Stimulated activated CD8-positive, alpha-beta memory T cell treated with anti-CD3 and anti-CD28 coated beads, Interleukin-4, amount 100 ng/mL, for 1 hour (primary cell): ENCODE measurements at places on chromosomes 6 and 20.

- peak; percentile 99 for DNase-seq
Observed at GRCh38 chr20:23357767-23358562, 4.0 kb upstream of the GZF1 start.

DNA sequence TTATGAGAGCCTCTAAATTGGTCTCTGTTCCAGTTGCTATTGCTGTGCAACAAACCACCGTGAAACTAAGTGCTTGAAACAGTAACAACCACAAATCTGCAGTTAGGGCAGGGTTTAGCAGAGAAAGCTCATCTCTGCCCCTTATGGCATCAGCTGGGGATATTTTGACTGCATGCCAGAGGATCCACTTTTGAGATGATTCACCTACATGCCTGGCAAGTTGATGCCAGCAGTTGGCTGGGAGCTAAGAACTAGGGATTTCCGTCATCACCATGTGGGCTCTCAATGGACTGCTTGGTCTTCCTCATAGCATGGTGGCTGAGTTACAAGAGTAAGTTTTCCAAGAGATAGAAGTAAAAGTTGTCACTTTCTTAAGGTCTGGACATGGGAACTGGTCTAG lies 35.1 kb downstream of the PLCB4 start:
- no peak for DNase-seq

DNA sequence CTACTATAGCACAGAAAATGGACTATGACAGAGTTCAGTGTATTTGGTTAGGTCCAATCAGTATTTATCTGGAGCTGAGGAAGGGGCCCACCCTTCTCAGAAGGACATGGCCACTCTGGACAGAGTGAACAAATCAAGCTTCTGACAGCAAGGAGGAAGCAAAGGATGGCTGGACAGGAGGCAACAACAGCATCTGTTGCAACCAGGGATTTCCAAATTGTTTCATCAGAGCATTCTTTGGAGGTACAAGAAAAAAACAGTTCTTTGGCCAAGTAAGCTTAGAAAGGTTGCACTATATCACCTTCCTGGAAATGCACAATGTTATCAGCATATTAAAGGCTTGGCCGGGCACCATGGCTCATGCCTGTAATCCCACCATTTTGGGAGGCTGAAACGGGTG lies 118.7 kb upstream of the SLC22A16 start:
- DNase-seq: no peak

DNA sequence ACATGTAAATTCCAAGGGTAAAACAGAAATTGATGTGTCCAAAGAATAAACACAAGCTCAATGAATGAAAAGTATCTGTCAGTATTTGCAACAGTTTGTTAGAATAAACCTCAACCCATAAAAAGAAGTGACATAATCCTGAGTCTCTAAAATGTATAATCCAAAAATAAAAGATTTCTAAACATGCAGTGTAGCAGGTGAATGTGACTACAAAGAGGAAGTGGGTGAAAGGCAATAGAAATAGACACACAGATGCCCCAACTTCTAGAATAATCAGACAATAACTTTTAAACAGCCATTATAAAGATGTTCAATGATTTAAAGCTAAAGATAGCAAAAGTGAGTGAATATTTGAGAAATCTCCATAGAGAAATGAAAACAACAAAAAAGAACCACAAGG lies 1009.2 kb upstream of the GJE1 start:
- DNase-seq: no peak

DNA sequence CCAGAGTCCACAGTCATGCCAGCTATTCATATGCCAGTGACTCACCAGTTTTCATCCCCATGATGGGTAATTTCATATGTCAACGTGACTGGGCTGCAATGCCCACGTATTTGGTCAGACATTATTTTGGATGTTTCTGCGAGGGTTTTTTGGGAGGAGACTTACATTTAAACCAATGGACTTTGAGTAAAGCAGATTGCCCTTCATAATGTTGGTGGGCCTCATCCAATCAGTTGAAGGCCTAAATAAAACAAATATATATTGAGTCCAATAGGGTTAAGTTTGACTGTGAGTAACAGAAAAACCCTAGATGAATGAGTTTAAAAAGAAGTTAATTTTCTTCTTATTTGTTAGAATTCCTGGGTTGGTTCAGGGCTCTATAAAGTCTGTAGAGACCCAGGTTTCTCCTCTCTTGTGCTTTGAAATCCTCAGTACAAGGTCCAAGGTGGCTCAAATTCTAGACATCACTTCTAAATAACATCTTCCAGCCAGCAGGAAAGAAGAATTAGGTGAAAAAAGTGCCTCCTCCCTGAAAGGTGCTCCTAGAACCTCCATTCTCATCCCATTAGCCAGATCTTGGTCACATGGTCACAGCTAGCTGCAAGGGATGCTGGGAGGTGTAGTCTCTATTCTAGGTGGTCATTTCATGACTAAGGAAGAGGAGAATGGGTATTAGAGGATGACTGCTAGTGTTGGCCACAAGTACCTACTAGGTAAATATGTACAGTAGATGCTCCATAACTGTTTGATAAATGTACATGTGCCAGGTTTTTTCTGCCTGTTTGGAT lies 16.7 kb upstream of the NEDD9 start:
- no peak for DNase-seq

DNA sequence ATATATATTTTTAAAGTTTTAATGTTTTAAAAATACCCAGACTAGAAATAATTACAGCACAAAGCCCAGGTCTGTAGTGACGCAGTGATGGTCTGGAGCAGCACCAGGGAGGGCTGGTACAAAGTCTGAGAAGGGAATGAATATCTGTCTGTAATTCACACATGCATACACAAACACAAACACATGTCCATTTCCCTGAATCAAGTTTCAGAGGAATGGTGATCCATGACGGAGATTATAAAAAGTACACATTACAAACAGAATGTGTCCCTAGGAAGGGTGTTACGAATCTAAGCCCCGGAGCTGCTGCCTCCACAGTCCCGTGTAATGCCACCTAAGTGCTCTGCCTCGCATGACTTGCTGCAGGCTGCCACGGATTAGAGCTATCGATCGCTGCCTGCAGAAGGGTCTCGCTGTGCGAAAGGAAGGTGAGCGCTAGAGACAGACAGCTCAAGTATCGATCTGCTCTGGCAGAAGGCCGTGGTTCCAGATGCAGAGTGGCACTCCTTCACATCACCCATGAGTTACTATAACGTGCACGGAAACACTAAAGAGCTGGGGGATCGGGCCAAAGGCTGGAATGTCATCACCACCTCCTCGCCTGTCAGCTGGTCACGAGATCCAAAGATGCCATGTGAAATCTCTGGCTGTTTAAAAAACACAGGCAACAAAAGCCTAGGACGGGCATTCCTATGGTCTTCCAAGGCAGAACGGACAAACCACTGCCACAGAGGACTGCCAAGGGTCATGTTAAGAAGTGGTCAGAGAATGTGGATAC lies 87.1 kb downstream of the INSM1 start:
- no peak for DNase-seq

DNA sequence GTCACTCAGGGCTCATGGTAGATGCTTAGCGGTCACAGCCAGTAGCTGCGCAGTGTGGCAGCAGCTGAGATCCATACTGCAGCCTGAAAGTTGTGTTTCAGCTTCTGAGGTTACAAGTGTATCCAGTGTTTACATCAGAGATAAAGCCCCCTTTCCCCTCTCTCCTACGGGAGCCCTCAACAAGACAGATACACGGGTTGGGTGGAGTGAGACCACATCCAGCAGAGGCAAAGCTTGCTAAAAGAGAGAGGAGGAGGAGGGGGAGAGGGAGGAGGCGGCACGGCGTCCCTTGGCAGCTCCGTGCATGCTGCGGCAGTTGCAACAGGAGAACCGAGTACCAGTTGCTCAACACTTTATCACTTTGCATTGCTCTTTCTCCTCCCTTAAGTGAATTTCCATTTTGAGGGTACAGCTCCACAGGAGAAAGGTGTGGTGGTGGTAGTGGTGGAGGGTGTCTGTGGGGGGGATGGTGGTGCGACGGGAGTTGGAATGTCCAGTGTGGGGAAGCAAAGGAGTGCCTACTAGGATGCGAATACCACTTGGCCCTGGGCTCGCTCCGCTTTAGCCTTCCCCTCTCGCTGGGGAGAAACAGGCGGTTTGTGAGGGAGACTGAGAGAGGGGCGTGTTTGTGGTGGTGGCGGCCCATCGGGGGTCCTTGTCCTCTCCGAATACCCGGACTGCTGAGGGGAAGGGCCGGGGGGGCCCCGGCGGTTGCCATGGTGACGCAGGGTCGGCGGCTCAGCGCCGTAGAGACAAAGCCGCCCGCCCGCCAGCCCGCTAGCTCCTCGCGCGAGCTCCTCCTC lies 405 bp upstream of the RNF182 start:
- no peak for DNase-seq

DNA sequence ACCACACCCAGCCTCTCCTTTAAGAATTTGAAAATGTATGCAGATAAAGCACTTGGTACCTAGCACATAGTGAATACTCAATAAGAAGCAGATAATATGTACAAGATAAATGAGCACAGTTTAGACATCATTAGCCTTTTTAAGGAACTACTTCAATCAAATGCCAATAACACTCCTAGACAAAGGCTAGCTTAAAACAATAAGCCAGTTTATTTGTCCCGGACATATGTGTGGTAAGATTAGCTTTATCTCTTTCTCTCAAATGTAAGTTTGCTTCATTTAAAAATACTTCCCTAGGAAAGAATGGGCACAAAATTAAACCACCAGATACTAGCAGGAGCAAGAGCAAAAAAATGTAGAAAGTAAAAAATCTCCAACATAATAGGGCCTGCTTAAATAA lies 73.8 kb downstream of the MAP3K5 start:
- DNase-seq: no peak

DNA sequence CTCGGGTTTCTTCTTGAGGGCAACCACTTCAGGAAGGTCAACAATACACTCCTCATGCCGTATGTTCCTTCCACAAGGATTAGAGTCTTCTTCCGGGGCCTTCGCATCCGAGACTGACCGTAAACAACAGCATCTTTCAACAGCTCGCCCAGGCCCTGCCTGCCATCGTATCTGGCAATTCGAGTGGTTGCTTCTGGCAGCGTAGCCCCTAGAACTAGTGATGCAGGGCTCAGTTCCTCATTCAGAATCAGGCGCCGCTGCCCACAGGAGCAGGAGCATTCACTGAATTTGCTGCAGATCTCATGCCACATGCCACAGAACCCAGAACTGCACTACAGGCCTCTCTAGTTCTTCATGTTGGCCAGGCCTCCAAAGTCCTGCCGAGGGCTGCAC lies 59.0 kb upstream of the AFDN start:
- DNase-seq: no peak

- no peak for DNase-seq
Observed at GRCh38 chr6:27140999-27141528, 106.4 kb upstream of the PRSS16 start.

GRCh38 chr20:20273286-20273685 lies 94.6 kb upstream of the INSM1 start:
- no peak for DNase-seq

GRCh38 chr6:87401832-87402231 lies 5.9 kb upstream of the CFAP206 start:
- DNase-seq: no peak

- DNase-seq: no peak
Observed at GRCh38 chr6:41584668-41585205, 38.6 kb downstream of the FOXP4 start.

DNA sequence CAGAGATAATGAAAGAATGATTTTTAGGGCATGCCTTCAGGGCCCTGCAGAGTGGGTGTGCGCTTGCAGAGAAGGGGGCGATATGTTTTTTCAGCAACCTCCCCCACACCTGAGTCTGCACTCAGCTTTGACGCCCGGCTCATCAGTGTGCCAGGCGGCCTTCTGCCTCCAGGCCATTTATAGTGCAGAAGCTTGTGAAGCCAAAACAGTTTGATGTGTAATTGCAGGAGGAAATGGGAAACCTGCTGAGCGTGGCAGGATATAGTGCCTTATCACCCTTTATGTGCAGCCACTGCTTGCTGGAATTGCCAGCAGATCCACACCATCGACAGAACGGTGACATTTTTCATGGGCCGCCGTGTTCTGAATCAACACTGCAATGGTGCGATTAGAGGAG lies 178.2 kb downstream of the CDH4 start:
- DNase-seq: no peak

GRCh38 chr6:35297601-35298481 lies at the start of gene DEF6:
TSS of gene DEF6 (plus strand) at chr6:35297818. CDS start at chr6:35297857, 39 bp downstream.
- DNase-seq: peak; percentile 78

DNA sequence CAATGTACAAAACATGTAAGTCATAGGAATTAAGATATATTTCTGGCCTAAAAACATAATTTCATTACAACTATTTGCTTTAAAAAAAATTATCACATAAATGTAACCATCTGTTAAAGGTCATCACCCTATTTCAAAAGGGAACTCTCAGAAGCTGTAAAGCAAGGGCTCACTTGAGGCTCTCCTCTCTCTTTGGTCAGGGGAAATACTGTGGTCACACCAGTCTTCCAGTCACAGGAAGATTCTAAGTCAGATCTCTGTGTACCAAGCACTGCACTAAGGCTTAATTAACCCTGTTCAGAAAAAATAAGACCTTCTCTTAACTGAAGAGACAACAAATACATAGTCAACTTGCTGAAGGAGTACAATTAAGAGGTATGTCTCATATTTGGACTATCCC lies 75.6 kb downstream of the MMS22L start:
- no peak for DNase-seq

DNA sequence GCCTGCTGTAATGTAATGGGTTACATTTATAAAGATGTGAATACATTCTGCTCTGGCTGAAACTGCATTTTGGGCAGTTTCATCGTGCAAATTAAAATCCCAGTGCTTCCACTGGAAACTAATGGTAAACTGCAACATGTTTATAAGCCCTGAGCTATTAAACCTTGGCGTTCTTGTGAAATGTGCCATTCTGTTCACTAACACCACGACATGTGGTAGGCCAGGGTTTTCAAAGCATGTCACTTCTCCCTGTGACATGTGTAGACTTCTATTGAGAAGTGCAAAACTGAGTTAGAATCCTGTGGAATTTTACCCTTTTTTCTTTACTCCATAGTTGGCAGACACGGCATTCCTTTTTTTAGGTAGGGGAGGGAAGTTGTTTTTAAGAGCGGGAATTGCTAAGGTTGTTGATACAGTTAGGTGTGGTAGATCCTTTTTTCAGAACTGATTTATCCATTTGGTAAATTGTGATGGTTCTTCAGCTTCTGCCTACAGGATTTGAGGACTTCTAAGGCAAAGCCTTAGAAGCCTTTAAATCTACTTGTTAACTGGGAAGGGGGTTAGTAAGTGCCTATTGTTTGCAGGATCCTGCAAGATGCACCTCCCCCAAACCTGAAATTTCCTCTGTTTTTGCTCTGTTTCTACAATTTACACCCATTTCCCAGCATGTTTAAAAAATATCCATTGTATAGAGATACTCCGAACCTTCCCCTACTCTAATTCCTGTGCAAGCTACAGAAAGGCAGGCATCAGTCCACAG lies 4.2 kb downstream of the SASH1 start:
- DNase-seq: no peak

DNA sequence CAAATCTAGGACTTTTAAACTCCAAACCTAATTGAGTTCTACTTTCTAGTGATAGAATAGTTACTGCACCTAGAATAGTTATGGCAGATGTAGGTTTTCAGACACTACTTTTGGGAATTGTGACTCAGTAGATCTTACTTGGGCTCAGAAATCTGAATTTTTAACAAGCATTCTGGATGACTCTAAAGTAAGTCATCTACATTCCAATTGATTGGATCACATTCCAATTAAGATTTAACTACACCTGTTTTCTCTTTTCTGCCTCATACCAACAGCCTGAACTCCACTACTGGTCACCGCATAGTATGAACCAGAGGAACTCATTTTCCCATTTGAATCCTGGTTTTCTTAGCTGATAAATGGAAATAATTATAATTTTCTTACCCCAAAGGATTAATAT lies 49.5 kb upstream of the TFAP2D start:
- no peak for DNase-seq

GRCh38 chr6:55023230-55023629 lies 151.1 kb upstream of the HCRTR2 start:
- no peak for DNase-seq

- no peak for DNase-seq
Observed at GRCh38 chr6:45500924-45501816, 123.4 kb upstream of the SUPT3H start.
